ENCODE measurements at places on chromosomes 2 and 18. TPM values are rescaled to one million over a fixed set of nuclear protein-coding genes. Genes with fewer than 3 reads are reported as not detected.
A peak's percentile ranks its signal among the peaks of the same experiment; 100 is the strongest.

GRCh38 chr2:231970461-231970860 is 8.9 kb downstream of the DIS3L2 start:
- no peaks in the 10 kb centered on the region for H3K27me3 ChIP-seq
- H3K4me3 ChIP-seq: no peak overlapping the region
- DNase-seq: no peak
- H3K36me3 ChIP-seq: peaks cover 8% of the 10 kb centered on the region

DNA sequence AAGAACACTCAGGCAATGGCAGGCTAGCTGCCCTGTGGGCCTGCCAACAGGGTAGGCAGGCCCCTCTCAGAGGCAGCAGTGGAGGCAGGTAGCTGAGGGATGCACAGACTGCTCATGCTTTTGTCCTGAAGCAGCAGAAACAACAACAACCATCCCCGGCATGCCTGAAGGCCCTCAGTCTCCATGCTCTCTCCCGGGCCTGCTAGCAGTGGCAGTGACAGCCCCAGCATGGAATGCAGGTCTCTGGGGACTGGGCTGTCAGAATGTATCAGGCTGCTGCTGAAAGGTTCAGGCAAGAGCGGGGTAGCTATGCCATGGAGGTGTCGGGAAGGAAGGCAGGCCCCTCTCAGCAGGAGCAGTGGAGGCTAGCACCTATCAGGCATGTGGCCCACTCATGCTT is 209.8 kb downstream of the KCNJ3 start:
- H3K27me3 ChIP-seq: no peaks in the 10 kb centered on the region
- no peak overlapping the region for H3K27ac ChIP-seq
- H3K36me3 ChIP-seq: no peaks in the 10 kb centered on the region
- no peaks in the 10 kb centered on the region for H3K4me1 ChIP-seq

DNA sequence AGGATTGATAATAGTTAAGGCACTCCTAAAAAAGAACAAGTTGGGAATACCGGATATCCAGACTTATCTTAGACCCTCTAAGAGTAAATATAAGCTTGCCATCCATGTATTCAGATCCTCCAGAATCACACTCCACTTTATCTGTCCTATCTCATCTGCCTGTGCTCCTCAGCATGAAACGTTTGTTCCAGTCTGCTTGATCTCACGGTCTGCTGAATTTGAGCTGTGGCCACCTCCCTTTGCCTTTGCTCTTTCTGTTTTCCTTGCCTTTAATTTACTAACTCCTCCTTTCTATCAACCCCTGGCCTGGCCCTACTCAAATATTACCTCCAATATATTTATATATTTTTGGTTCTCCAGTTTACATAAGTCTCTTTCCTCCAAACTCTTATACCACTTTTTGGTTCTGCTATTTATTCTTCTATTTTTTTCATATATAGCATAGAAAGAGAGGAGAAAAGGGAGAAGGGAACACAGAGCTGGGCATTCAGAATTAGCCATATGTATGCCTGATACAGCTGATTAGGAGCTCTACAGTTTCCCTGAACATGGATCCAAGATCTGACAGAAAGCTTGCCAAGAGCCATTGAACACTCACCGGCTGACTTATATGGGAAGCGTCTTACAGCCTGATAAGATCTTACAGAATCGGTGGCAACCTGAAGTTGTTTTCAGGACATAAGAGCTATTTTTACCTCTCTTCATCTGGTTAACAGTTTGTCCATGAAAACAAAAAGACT is 21.8 kb upstream of the DNAJC27 start:
- no peak for DNase-seq
- no peaks in the 10 kb centered on the region for H3K4me1 ChIP-seq
- peaks cover 15% of the 10 kb centered on the region for H3K27me3 ChIP-seq
- H3K36me3 ChIP-seq: no peaks in the 10 kb centered on the region

DNA sequence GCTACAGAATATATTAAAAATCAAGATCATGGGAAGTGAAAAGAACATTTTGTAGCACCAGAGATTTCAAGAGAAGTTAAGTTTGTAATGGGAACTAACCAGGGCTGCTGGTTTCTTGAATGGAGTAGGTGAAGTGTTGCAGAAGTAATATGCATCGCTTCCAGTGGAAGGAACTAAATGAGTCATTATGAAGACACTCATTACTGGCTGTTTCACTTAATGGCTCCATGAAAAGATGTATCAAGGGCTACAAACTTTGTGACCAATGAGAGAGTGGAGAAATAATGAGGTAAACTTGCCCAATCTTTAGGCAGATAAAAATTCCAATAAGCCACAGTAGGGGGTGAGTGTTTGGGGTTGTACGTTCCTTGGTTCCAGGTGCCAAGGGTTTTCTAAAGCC is 380.4 kb upstream of the POU3F3 start:
- DNase-seq: no peak
- H3K4me3 ChIP-seq: no peak overlapping the region
- H3K27me3 ChIP-seq: no peaks in the 10 kb centered on the region
- H3K27ac ChIP-seq: no peak overlapping the region
- no peaks in the 10 kb centered on the region for H3K36me3 ChIP-seq

GRCh38 chr18:11040823-11041656 is 108.3 kb downstream of the PIEZO2 start:
- no peaks in the 10 kb centered on the region for H3K4me1 ChIP-seq
- no peak overlapping the region for H3K4me3 ChIP-seq
- H3K27ac ChIP-seq: no peak overlapping the region
- no peaks in the 10 kb centered on the region for H3K36me3 ChIP-seq
- peak; percentile 10 for DNase-seq

GRCh38 chr2:234536178-234536965 is 39.5 kb upstream of the ARL4C start:
- DNase-seq: no peak
- no peak overlapping the region for H3K27ac ChIP-seq
- H3K4me3 ChIP-seq: no peak overlapping the region

GRCh38 chr2:150107170-150107569 is 380.3 kb downstream of the RND3 start:
- no peak for DNase-seq
- H3K36me3 ChIP-seq: no peaks in the 10 kb centered on the region
- no peak overlapping the region for H3K4me3 ChIP-seq
- no peak overlapping the region for H3K27ac ChIP-seq

- H3K4me3 ChIP-seq: no peak overlapping the region
- no peak overlapping the region for H3K27ac ChIP-seq
- H3K36me3 ChIP-seq: no peaks in the 10 kb centered on the region
- no peak for DNase-seq
- peaks cover 20% of the 10 kb centered on the region for H3K4me1 ChIP-seq
Measured at GRCh38 chr2:205539603-205540002, 142.7 kb upstream of the NRP2 start.

DNA sequence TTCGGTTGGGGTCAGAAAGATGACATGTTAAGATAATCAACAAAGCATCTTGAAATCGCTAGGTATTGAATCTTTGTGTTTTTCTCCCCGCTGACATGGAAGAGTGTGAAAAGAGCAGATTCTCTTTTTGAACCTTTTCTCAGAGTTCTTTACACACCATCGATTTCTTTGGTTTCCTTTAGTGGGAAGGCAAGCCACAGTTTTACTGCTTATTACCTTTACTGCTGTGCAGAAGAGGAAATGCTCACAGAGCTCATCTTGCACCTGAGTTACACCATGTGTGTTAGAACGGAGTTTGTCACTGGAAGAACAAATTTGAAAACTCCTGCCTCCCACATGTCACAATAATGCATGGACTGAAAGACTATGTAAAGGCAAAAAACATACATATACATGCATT is 45.3 kb upstream of the PDK1 start:
- no peaks in the 10 kb centered on the region for H3K27me3 ChIP-seq
- no peak overlapping the region for H3K4me3 ChIP-seq
- DNase-seq: no peak
- H3K4me1 ChIP-seq: peaks cover 11% of the 10 kb centered on the region
- peaks cover 28% of the 10 kb centered on the region for H3K36me3 ChIP-seq

DNA sequence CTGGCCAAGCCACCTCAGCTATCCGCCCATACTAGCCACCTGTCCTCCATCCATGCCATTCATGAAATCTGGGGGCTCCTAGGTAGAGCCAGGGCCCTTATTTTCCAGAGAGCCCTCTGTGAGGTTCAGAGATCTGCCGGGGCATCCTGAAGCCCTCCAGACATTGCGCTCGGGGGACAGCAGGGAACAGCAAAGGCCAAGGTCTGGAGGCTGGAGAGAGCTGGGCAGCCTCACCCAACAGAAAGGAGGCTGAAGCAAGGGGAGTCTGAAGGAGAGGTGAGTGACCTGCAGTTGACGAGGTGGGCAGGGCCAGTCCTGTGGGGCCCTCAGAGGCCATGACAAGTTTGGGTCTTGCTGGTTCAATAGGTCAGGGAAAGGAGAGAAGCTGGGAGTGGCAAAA is 8.6 kb upstream of the DES start:
- H3K36me3 ChIP-seq: peaks cover 1% of the 10 kb centered on the region
- DNase-seq: no peak
- no peak overlapping the region for H3K4me3 ChIP-seq
- H3K27ac ChIP-seq: no peak overlapping the region

DNA sequence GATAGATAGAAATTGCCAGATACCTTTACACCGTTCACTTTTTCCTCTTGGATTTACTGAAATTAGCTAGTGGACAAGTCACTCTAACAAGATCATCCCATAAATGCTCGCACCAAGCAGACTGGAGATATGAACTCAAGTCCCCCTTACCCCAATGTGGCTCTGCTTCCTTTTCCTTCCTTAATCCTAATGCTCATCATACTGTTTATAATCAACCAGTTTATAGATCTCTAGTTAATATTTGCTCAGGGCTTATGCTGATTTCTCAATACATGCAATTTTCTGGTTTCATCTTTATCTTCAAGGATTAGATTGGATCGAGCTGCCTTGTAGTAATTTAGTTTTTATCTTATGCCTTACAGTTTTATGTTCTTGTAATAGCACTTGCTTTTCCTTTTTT is 318.3 kb upstream of the KLHL29 start:
- no peaks in the 10 kb centered on the region for H3K36me3 ChIP-seq
- H3K27me3 ChIP-seq: peaks cover 2% of the 10 kb centered on the region
- H3K4me3 ChIP-seq: no peak overlapping the region
- no peak overlapping the region for H3K27ac ChIP-seq
- H3K4me1 ChIP-seq: no peaks in the 10 kb centered on the region

- H3K4me3 ChIP-seq: no peak overlapping the region
- no peaks in the 10 kb centered on the region for H3K36me3 ChIP-seq
- peaks cover 5% of the 10 kb centered on the region for H3K27me3 ChIP-seq
- DNase-seq: no peak
- no peak overlapping the region for H3K27ac ChIP-seq
Measured at GRCh38 chr2:30022444-30023071, 101.2 kb upstream of the ALK start.

DNA sequence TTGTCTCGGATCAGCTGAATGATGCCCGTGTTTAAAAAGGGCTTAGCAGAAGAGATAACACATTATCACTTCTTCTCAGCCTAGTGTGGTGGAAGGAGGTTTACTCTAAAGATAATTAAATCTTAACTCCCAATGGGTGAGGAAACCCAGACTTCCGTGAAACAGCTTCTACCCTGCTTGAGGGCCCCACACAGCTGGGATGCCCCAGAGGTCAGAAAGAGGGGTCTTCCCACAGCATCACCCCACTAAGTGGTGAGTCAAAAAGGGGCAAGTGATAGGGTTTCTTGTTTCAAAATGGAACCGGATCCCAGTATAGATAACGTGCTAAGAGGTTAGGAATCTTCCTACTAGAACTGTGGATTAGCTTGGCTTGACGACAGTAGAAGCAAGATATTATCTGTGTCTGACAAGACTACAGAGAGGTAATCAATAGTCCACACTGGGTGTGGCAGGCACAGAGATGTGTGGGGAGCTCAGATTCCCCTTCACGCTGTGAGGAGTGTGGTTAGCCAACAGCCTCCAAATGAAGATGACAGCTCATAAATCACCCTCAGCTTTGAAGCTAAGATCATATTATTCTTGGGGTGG is 129.6 kb upstream of the COPS8 start:
- peak overlapping the region; percentile 44 for H3K27ac ChIP-seq
- H3K36me3 ChIP-seq: no peaks in the 10 kb centered on the region
- H3K27me3 ChIP-seq: peaks cover 2% of the 10 kb centered on the region
- peaks cover 14% of the 10 kb centered on the region for H3K4me1 ChIP-seq
- peak; percentile 53 for DNase-seq
- H3K4me3 ChIP-seq: no peak overlapping the region

DNA sequence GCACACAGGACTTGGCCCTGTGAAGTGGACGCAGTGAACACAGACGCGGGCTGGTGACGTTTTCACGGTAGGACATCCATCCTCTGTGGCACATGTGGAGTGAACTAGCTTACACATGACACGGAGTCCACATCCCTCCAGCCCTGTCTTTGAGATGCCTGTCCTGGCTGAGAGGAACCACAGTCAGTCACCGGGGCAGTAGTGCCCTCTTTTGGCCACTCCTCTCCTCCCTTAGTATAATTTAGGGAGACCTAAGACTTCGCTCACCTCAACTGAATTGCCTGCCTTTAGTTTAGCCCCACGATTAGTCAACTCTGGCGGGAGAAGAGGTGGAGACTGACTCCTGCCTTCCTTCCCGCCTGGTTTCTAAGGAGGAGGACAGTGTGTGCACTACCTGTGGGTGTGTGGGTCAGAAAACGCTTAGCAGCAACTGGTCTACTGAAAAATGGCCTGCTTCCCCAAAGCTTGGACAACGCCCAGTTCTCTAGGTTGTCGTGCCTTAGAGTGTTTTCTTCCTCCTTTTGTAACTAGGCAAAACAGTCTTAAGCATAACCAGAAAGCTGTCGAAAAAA is 70.6 kb downstream of the MBP start:
- no peaks in the 10 kb centered on the region for H3K27me3 ChIP-seq
- H3K4me3 ChIP-seq: peak overlapping the region; percentile 58
- H3K36me3 ChIP-seq: peaks cover 42% of the 10 kb centered on the region
- DNase-seq: peak; percentile 62

GRCh38 chr2:234415706-234416105 is 81.2 kb downstream of the ARL4C start:
- H3K4me1 ChIP-seq: peaks cover 28% of the 10 kb centered on the region
- H3K27ac ChIP-seq: no peak overlapping the region
- no peaks in the 10 kb centered on the region for H3K27me3 ChIP-seq
- H3K4me3 ChIP-seq: no peak overlapping the region
- peaks cover 2% of the 10 kb centered on the region for H3K36me3 ChIP-seq
- no peak for DNase-seq

- H3K4me1 ChIP-seq: no peaks in the 10 kb centered on the region
- no peaks in the 10 kb centered on the region for H3K36me3 ChIP-seq
- DNase-seq: no peak
- H3K27me3 ChIP-seq: no peaks in the 10 kb centered on the region
- H3K27ac ChIP-seq: no peak overlapping the region
Measured at GRCh38 chr18:68826121-68826520, 28.2 kb downstream of the CCDC102B start.

- no peaks in the 10 kb centered on the region for H3K4me1 ChIP-seq
- H3K36me3 ChIP-seq: no peaks in the 10 kb centered on the region
- H3K4me3 ChIP-seq: no peak overlapping the region
- DNase-seq: peak; percentile 3
Measured at GRCh38 chr2:120419073-120419472, 73.1 kb downstream of the INHBB start.

GRCh38 chr2:213007290-213007838 is 144.0 kb downstream of the IKZF2 start:
- H3K36me3 ChIP-seq: no peaks in the 10 kb centered on the region
- H3K27ac ChIP-seq: no peak overlapping the region
- H3K27me3 ChIP-seq: peaks cover 5% of the 10 kb centered on the region
- H3K4me1 ChIP-seq: no peaks in the 10 kb centered on the region
- DNase-seq: no peak
- no peak overlapping the region for H3K4me3 ChIP-seq

- no peak overlapping the region for H3K27ac ChIP-seq
- peaks cover 16% of the 10 kb centered on the region for H3K36me3 ChIP-seq
- H3K4me1 ChIP-seq: no peaks in the 10 kb centered on the region
- H3K27me3 ChIP-seq: no peaks in the 10 kb centered on the region
- H3K4me3 ChIP-seq: no peak overlapping the region
Measured at GRCh38 chr2:127330753-127331152, 36.8 kb upstream of the ERCC3 start.

UGT1A8 gene
- total RNA-seq: not detected

CELF4 gene
- not detected for total RNA-seq

ACAA2 gene
- 78.4 TPM for total RNA-seq

ELOA2 gene
- not detected for total RNA-seq

RNF152 gene
- total RNA-seq: 0.12 TPM

VWC2L gene
- total RNA-seq: not detected

DCDC2C gene
- total RNA-seq: not detected

ASB18 gene
- total RNA-seq: not detected
